ENCODE measurements at places on chromosomes 7 and 10.

- DNase-seq, result no peak
Measured at GRCh38 chr7:71905821-71906220, 506.3 kb downstream of the CALN1 start.

GRCh38 chr7:50491943-50492342 lies 41.8 kb upstream of the FIGNL1 start:
- DNase-seq, result no peak

DNA sequence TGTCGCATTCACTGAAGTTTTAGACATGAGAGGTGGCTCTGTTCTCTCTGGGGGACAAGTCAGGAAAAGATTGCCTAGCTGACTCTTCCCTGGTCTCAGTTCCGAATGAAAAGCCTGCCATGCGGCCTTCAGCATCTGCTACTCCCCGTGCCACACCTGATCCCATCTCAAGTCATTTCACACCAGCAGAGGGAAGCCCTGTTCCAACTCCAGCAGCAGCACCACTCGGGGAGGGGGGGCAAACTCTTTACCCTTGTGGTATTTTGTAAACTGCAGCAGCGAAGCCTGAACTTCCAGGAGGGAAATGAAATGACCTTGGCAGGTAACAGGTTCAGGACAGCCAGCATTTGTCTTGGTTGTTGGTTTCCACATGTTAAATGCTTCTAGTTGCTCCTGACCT lies 13.8 kb downstream of the LRRC4 start:
- no peak for DNase-seq

DNA sequence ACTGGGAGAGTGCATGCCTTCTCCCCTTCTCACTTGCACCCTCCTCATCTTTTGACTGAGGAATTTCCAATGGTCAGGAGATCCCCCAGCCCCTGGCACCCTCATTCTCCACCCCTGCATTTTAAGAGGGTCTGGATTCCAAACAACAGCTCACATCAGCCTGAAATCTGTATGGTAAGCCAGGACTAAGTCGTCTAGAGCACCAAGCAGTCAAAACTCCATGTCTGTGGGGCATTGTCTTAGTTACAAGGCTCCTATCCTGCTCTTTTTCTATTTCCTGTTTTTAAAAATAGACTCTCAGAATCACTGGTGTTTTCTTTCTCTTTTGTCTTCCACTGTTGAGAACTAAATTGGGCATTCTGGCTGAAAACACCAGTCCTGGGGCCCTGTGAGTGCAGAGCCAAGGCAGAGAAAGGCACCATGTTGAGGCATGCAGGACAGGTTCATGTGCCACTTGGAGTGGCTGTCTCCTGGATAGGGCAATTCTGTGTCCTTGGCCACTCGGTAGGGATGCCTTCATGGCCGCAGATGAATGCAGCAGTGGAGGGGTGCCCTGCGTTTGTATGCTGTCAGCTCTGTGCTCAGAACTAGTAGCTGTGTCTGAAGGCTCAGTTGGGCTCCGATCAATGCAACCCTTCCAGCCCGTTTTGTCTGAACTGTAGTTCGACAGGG lies 216.6 kb upstream of the YAE1 start:
- no peak for DNase-seq

GRCh38 chr7:1992554-1992953 lies 240.2 kb downstream of the MAD1L1 start:
- DNase-seq, result peak; percentile 12

GRCh38 chr7:93601363-93601762 lies 26.8 kb upstream of the CALCR start:
- no peak for DNase-seq

DNA sequence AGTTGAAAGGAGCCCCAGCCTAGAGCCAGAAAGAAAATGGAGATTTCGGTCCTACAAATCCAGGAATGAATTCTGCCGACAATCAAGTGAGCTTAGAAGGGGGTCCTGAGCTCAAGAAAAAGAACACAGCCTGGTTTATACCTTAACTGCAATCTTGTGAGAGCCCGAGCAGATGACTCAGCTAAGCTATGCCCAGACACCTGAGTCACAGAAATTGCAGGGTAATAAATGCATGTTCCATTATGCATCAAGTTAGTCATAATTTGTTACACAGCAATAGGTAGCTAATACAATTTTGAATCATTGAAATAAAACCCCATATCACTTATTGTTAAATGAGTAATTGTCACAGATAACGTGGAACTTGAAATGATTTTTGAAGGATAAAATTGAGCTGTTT lies 111.8 kb upstream of the FOXP2 start:
- DNase-seq, result no peak

DNA sequence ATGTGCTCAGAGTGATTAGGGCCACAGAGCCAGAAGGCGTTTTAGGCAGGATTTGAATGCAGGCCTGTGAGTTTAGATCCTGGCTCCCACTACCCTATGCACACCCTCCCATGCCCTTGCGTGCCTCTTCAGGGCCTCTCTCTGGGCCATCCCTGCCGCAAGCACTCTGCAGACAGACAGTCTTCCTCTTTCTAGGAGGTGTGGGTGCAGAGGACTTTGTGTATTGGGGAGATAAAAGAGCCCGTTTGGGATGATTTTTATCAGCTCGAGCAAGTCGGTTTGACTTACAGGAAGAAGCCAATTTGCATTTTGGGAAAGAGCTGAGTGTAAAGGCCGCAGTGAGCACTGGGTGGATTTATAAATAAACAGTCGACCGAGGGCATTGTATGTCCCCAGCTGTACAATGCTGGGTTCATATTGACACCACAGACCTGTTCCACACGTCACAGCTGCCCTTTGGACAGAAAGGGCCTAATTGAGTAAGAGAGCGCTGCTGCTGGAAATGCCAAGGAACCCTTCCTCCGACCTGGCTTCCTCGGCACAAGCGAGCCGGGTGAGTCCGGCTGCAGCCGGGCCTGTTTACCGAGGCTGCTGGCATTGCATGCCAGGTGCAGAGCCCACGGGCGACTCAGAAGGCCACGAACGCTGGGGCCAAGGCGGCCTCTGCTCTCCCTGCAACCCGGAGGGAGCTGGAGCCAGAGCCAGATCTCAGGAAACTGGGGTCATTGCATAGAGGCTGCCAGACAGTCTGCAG lies 25.1 kb downstream of the ZMIZ1 start:
- DNase-seq, result peak; percentile 43

DNA sequence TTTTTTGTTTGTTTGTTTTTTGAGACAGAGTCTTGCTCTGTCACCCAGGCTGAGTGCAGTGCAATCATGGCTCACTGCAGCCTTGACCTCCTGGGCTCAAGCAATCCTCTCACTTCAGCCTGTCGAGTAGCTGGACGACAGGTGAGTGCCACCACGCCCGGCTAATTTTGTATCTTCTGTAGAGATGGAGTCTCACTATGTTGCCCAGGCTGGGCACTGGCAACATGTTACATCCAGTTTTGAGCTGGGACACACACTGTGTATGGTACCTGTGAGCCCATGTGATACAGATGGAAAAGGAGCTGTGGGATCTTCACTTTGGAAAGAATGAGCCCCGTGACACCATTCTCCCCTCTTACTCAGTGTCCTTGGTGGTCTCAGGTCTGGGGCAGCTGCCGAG lies 40.4 kb upstream of the PODXL start:
- no peak for DNase-seq

- no peak for DNase-seq
Measured at GRCh38 chr10:110076559-110077318, 69.0 kb downstream of the ADD3 start.

DNA sequence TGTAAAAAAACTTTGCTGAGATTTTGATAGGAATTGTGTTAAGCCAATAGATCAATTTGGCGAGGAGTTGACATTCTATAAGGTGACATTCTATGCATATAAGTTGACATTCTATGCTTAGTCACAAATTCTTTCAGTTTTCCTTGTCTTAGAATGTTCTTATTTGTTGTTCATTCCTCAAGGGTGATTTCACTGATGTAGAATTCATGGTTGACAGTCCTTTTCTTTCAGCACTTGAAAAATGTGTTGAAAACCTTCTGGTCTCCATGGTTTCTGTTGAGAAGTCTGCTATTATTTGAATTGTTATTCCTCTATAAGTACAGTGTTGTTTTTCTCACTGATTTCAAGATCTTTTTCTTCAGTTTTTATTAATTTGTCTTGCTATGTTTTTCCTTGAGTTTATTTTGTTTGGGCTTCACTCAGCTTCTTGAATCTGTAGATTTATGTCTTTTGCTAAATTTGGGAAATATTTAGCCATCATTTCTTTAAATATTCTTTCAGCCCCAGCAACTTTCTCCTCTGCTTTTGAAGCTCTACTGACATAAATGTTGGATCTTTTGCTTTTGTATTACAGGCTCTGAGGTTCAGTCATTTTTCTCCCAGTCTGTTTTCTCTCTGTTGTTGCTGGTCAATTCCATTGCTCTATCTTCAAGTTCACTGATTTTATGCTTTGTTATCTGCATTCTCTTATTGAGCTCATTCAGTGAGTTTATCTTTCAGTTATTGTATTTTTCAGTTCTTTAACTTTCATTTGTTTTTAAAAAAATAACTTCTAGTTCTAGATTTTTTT lies 154.9 kb downstream of the SDK1 start:
- DNase-seq, result no peak

DNA sequence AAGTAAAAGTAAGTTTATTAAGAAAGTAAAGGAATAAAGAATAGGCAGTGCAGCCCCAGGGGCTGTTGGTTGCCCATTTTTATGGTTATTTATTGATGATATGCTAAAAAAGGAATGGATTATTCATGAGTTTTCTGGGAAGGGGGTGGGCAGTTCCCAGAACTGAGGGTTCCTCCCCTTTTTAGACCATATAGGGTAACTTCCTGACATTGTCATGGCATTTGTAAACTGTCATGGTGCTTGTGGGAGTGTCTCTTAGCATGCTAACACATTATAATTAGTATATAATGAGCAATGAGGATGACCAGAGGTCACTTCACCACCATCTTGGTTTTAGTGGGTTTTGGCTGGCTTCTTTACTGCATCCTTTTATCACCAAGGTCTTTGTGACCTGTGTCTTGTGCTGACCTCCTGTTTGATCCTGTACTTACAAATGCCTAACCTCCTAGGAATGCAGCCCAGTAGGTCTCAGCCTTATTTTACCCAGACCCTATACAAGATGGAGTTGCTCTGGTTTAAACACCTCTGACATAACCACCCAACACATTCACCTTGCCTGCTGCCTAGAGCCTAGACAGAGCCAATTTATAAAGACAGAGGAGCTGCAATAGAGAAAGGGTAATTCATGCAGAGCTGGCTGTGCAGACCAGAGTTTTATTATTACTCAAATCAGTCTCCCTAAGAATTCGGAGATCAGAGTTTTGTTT lies 10.9 kb upstream of the ERCC6 start:
- no peak for DNase-seq

- peak; percentile 9 for DNase-seq
Measured at GRCh38 chr10:79391231-79392019, 44.2 kb downstream of the PPIF start.

- DNase-seq, result peak; percentile 95
Measured at GRCh38 chr10:110497438-110498086, at the start of gene DUSP5. Gene DUSP5, plus strand, starts transcription at chr10:110497907. Its CDS starts 215 bp downstream, at chr10:110498122.

DNA sequence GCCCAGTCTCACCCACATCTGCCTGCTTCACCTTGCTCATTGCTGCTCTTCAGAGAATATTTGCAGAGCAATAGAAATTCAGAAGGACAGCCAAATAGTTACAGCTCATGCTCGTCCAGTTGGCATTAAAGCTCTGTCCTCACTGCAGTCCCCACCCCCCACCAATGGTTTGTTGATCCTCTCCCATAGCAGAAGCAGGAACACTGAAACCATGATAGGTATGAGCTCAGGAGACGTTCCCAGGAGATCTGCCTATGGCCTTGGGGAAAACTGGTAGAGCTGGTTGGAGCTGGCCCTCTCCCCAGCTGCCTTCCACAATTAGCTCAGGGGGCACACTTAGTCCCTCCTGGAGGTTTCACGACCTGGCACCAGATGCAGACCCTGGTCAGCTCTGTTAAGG lies 68.6 kb upstream of the KMT2C start:
- no peak for DNase-seq

- DNase-seq, result no peak
Measured at GRCh38 chr10:114682121-114682520, 24.0 kb upstream of the ABLIM1 start.

- no peak for DNase-seq
Measured at GRCh38 chr7:97005183-97006054, at the start of gene DLX6. Gene DLX6, plus strand, starts transcription at chr7:97005553. Its CDS starts 425 bp downstream, at chr7:97005978.

- DNase-seq, result no peak
Measured at GRCh38 chr10:34670081-34670480, 145.0 kb downstream of the PARD3 start.

- no peak for DNase-seq
Measured at GRCh38 chr7:90383861-90384260, 19.4 kb upstream of the CLDN12 start.

DNA sequence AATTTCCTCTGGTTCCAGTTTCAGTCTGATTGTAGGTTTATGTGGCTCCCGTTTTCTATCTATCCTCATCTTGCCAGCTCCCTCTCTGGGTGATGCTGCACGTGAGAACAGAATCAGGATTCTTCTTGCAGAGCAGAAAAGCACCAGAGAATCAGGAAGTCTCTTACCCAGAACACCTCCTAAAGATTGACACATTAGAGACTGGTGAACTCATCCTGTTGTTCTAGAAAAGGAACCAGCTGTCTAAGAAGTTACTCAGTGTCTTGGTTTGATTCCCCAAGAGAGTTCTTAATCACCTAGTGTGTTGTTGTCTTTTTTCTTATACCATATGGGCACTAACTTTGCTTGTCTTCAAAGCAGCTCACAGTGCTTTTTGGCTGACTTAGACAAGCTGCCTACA lies 152.4 kb downstream of the DGKI start:
- DNase-seq, result no peak

- no peak for DNase-seq
Measured at GRCh38 chr7:5766321-5766761, 15.1 kb downstream of the RNF216 start.

- DNase-seq, result no peak
Measured at GRCh38 chr7:108559253-108559652, 10.3 kb downstream of the THAP5 start.

DNA sequence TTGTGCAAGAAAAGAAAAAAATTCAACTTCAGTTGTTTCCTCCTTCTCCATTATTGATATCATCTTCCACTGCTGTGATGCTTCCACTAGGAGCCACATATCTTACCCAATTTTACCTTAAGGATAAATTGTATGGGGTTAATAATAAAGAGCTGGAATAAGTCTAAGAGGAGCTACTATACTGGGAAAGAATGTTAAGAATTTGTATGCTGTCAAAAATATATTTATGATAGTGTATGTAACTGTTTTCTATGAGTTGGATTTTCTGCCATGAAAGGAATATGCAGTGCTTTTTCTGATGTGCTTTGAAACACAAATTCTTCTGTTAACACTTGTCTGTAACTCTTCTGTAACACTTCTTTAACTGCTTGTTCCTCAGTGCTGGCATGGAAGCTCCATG lies 219.1 kb downstream of the VTI1A start:
- no peak for DNase-seq

DNA sequence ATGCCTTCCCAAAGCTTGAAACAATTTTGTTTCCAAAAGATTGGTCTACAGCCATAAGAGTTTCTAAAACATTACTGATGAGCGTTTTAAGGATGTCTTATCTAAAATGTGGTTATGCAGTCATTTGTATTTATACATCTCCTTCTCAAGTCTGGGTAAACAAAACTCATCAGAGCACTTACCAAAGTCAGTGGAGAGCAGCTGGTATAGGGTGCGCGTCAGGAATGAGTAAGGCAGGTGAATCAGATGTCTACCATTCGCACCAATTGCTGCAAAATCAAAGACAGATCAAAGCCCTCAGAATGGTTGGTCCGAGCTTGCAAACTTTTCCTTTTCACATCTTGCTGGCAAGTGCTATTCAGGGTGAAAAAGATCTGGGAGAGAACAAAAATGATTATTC lies 65.6 kb upstream of the FAM171A1 start:
- no peak for DNase-seq

- no peak for DNase-seq
Measured at GRCh38 chr10:22894714-22895113, 33.1 kb upstream of the ARMC3 start.

All from heart right ventricle (tissue), 16 donors.